ENCODE measurements at places on chromosomes 1 and 21.

GRCh38 chr1:163275222-163275621 lies 46.5 kb upstream of the NUF2 start:
- peak; percentile 23 for DNase-seq

DNA sequence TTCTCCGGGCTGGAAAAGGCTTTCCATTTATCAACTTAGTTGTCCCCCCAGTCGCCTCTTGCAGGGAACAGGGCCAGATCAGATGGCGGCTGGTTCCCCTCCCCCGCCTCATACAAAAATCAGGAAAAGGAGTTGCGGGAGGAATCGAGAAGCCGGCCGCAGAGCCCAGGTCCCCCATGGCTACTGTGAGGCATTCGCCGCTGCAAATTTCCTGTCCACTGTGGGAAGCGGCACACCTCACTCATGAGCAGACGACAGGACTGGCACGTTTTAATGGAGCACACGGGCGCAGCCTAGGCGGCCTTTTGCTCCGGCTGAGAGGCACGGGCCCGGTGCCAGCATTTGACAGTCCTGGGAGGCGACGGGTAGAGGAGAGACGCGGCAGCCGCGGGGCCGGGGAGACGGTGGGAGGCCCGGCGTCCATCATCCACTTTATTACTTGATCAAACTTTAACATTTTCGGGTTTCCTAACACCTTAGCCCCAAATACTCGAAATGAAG lies 1.1 kb downstream of the GNG4 start:
- no peak for DNase-seq

GRCh38 chr1:229408458-229409037 lies 25.3 kb downstream of the ACTA1 start:
- no peak for DNase-seq

- no peak for DNase-seq
These were observed 463 bp upstream of the PRRC2C start for GRCh38 chr1:171484760-171485374.

GRCh38 chr1:97489834-97490233 lies 431.0 kb downstream of the DPYD start:
- DNase-seq = peak; percentile 1

DNA sequence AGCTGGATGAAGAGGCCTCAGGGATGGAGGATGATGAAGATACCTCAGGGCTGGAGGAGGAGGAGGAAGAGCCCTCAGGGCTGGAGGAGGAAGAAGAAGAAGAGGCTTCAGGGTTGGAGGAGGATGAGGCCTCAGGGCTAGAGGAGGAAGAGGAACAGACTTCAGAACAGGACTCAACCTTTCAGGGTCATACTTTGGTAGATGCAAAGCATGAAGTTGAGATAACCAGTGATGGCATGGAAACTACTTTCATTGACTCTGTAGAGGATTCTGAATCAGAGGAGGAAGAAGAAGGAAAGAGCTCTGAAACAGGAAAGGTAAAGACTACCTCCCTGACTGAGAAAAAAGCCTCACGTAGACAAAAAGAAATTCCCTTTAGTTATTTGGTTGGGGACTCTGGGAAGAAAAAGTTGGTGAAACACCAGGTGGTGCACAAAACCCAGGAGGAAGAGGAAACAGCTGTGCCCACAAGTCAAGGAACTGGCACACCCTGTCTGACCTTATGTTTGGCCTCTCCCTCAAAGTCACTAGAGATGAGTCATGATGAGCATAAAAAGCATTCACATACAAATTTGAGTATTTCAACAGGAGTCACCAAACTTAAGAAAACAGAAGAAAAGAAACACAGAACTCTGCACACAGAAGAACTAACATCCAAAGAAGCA lies 15.4 kb downstream of the L1TD1 start:
- peak; percentile 25 for DNase-seq

DNA sequence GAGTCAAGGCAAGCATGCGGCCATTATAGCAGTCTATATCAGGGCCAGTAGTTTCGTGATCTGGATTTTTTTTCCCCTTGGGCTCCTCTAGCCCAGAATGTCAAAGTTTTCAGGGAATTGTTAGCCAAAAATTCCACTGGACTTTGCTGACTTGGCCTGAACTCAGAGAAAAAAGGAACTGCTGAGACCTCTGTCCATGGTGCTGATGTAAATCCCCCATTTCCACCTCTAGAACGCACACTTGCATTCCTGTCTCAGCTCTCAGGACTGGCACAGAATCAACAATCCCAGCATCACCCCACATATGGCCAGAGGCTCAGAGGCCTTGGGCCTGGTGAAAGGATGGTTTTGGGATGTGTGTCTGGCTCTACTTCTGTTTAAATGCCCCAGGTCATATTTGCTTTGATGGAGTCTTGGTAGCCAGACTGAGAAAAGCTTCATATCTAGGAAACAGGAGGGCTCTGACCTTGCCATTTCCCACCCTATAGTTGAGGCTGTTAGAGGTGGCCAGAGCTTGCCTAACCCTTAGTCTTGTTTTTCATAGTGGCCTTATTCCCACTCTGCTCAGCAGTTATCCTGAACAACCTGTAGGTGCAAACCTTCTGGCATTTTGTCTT lies 16.9 kb upstream of the EFCAB14 start:
- DNase-seq = peak; percentile 46

DNA sequence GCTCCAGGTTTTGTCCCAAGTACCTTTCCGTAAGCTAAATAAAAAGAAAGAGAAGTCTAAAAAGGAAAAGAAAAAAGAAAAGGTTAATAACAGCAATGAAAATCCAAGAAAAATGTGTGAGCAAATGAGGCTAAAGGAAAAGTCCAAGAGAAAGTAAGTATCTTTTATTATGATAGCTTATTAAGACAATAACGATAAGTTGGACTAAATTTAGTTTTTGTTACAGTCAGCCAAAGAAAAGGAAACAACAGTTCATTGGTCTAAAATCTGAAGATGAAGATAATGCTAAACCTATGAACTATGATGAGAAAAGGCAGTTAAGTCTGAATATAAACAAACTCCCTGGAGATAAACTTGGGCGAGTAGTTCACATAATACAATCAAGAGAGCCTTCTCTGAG lies 31.5 kb downstream of the BRDT start:
- DNase-seq = no peak

DNA sequence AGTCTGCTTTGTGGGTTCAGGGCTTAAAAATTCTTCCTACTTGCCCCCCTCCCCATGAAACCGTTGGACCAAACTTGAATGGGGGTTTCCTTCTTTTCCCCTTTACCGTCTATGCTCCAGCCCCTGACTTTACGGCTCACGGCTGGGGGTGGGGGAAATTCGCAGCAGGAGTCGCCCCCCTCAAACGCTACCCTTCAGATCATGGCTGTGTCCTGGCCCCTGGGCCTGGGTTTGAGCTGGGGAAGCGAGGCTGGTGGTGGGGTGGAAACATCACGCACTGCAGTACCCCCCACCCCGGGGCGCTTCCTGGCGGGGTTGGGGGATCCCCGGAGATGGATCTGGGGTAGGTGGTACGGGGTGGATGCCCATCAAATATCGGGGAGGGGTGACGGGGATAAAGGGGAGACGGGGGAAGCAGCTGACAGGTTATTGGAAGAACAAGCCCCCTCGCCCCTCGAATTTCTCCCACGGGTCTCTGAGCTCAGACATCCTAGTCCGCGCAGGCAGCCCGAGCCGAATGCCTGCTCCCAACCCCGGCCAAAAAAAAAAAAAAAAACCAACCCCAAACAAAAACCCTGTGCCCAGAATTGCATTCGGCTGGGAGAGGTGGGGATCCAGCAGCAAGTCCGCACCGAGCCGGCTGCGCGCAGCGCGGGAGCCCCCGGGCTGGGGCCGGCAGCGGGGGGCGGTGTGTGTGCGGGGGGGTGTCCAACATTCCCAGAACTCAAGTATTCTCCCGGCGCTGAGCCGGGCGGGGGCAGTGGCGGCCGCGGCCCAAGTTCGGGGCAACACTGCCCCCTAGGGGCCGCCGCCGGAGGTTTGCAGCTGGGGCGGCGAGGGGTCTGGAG lies 59.0 kb upstream of the ACOT11 start:
- peak; percentile 68 for DNase-seq

GRCh38 chr1:107618539-107618938 lies 346.4 kb downstream of the VAV3 start:
- DNase-seq = no peak

DNA sequence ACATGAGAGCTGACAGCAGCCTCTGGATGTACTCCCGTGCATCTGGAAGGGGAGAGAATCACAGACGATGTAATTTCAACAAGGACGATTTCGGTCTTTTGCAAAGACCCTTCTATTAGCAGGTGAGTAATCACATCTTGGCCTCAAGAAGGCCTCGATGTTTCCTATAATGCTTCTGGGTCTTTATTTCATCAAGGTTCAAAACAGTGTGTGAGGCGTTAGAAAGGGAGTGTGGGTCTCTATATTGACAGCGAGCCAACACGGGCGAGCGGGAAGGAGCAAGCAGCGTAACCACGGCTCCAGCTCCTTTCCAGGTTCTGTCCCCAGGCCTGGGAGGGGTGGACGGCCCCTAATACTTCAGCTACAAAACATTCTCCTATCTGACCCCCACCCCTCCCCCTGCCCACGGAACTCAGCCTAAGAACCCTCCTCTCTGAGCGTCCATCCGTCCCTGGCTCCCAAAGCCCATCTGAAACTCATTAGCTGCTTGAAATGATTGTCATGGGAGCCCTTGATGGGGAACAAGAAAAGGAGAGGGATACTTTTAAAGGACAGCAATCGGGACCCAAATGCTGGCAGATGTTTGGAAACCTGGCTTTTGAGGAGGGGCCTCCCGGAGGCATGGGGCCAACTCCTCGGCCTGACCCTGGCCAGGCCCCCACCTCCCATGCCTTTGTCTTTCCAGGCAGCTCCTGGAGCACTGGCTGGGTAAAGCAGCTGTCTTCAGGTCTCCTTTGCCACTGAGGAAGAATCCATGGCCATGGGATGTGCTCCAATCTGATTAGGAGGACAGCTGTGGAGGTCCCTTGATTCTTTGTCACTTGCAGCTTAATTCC lies 250.8 kb downstream of the FOXD2 start:
- no peak for DNase-seq

DNA sequence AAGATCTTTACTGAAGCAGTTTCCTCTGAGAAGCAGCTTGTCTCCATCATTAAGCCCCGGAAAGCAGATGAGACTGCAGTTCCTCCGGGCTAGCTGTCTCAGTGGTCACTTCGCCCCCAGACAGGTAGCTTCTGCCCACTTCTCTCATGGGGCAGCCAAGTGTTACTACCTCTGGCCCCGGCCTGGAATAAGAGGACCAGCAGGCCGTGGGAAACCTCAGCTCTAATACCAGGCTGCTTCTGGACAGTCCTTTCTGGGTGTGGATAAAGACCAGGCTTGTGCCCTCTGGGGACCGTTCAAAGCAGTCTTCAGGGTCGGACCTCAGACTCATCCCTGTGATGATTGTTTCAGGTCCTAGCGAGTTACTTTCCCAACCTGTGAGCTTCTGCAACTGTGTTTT lies 54.8 kb downstream of the RUNX3 start:
- DNase-seq = no peak

- no peak for DNase-seq
These were observed 15.1 kb downstream of the PSRC1 start for GRCh38 chr1:109267743-109268300.

Measured in A549 (cell line).